ENCODE measurements at places on chromosomes 6 and 20. TPM values are rescaled to one million over a fixed set of nuclear protein-coding genes. Genes with fewer than 3 reads are reported as not detected.
A peak's percentile ranks its signal among the peaks of the same experiment; 100 is the strongest.

DNA sequence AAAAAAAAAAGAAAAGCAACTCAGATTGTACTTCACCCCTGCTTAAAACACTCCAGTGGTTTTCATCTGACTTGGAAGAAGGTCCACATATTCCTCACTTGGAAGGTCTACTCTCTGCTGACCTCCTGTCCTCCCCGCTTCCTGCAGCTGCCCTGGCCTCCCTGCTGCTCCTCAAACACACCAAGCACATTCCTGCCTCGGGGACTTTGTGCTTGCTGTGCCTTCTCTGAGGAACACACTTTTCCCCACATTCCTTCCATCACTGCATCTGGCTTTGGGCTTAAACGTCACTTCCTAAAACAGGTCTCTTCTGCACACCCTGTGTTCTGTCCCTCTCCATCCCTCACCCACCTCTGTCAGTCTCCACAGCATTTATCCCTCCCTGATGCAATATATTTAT is 4.9 kb upstream of the PDYN start:
- DNase-seq: no peak

- no peak for DNase-seq
Observed at GRCh38 chr6:158536891-158537798, 22.7 kb upstream of the TMEM181 start.

GRCh38 chr20:63215101-63216040 is 560 bp downstream of the YTHDF1 start:
- DNase-seq: peak; percentile 59

GRCh38 chr6:146886587-146887446 is 288.0 kb downstream of the ADGB start:
- no peak for DNase-seq

- DNase-seq: no peak
Observed at GRCh38 chr6:143561105-143561704, 49.7 kb upstream of the FUCA2 start.

DNA sequence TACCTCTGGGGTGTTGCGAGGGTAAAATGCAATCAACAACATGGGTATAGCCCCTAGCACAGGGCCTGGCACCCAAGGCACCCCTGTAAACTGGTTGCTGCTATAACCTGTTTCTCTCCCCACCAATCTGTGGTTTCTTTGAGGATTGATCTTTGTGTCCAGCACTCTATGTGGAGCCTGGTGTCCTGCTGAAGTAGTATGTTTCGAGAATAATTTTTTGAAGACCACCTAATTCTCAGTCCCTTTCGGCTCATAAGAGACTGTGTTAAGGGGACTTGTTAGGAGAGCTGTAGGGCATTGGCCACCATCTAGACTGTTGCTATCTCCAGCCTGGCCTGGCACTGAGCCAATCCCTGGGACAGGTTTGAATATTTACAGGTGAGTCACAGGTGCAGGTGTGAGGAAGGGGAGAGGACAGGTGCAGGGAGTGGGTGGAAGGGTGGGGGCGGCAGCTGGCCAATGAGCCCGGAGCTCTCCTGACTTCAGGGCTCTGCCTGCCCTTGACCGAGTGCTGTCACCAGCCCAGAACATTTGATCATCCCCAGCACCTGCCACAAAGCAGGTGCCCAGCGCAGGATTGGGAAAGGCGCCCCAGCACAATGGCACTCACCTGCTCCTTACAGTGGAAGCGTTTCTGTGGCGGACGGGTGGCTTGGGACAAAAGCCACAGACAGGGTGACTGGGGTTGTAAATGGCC is 8.1 kb upstream of the C20orf144 start:
- DNase-seq: no peak

DNA sequence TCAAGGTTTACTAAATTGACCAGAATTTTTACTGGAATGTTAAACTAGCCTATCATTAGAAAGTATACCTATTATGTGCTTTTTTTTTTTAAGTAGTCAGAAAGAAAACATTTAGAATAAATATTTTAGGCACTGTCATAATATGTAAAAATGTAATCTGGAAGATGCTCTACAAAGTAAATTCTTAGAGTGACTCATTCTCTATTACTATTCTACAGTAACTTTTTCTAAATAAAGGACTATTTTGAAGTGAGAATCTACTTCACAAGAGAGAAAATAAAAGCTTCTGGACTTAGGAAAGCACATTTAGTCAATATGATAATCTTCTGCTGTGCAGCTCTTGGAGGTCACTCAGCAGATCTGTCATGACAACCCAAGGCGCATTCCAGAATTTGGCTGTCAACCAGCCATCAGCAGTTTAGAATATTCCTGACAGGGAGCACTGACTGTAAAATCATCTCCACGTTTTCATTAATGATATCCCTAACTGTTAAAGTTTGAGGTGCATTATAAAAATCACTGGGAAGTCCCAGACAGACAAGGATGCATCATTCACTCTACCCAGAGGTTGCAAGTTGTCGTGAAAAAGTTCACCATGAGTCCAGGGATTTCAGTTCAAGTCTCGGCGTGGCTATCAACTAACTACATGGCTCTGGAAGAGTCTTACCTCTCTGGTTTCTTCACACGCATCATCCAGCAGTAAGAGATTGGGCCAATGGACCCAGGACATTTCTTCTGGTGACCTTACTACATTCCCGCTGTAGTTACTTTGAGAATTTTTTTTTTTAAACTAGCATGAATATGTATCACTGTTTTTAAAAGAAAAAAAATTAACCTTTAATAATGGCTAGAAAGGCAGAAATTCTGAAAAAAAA is 374.9 kb downstream of the GJA1 start:
- no peak for DNase-seq

- no peak for DNase-seq
Observed at GRCh38 chr20:62961310-62961783, 8.8 kb downstream of the SLC17A9 start.

Gene SGK2
- 0.15 TPM for total RNA-seq

Gene PSORS1C2
- not detected for total RNA-seq

Gene ZCCHC3
- 18.8 TPM for total RNA-seq

Gene FAM83C
- not detected for total RNA-seq

Data from NCI-H460 (cell line).